ENCODE measurements at places on chromosomes 1 and 21. TPM values are rescaled to one million over a fixed set of nuclear protein-coding genes. Genes with fewer than 3 reads are reported as not detected.

The FGR gene
- 1.5 TPM for total RNA-seq

The RIPPLY3 gene
- 0.13 TPM for total RNA-seq

The SMAP2 gene
- 17.5 TPM for total RNA-seq

The RBM15 gene
- 24.3 TPM for total RNA-seq

The CTNNBIP1 gene
- total RNA-seq, result 78.8 TPM

The NUAK2 gene
- 11.8 TPM for total RNA-seq

The PTPN22 gene
- 0.32 TPM for total RNA-seq

The ZNF697 gene
- 9.4 TPM for total RNA-seq

The ADGRL4 gene
- total RNA-seq, result not detected

The SPATA21 gene
- total RNA-seq, result not detected

The ANGPTL3 gene
- total RNA-seq, result not detected

The SLC44A5 gene
- 3.2 TPM for total RNA-seq

The EVA1C gene
- 28.4 TPM for total RNA-seq

The SETDB1 gene
- total RNA-seq, result 34.2 TPM

The CELA2A gene
- not detected for total RNA-seq

The TMEM51 gene
- total RNA-seq, result 16.2 TPM

The RPTN gene
- total RNA-seq, result not detected

The PTAFR gene
- 5.6 TPM for total RNA-seq

The HSD3B1 gene
- total RNA-seq, result not detected

The FMO2 gene
- total RNA-seq, result not detected

The LHX8 gene
- not detected for total RNA-seq

The NGF gene
- total RNA-seq, result 1.3 TPM

The CD1B gene
- total RNA-seq, result not detected

The UAP1 gene
- total RNA-seq, result 90.7 TPM

Data from mammary epithelial cell (primary cell).